ENCODE measurements at places on chromosomes 1 and 21. TPM values are rescaled to one million over a fixed set of nuclear protein-coding genes. Genes with fewer than 3 reads are reported as not detected.

DNA sequence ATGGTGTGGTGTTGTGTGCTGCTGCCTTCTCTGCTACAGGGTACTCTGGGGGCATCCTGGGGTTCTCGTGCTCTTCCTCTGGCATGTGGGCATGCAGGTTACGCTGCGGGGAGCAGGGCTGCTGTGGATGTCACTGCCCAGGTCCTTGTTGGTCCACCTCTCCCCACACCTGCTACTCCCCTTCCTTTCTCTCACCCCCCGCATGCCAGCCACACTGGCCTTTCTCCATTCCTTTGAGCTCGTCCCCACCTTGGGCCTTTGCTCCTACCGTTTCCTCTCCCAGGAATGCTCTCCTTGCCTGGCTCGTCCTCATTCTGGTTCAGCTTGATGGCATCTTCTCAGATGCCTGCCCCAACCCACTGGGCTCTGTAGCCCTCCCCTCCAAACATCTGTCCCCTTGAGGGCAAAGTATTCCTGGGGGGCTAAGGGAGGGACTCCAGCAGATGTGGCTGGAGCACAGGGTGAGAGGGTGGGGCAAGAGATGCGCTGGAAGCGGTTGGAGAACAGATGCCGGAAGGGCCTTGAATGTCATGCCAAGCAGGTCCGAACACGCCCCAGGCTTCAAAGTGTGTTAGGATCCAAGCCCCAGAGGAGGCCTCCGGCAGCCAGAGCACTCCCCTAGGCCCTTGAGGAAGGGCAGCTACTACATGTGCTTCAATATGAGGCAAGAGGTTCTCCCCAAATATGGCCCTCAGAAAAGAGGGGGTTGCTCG, 23.4 kb downstream of the DMRTB1 start:
- no peaks in the 10 kb centered on the region for H3K4me1 ChIP-seq
- H3K36me3 ChIP-seq = no peaks in the 10 kb centered on the region
- H3K27ac ChIP-seq = no peak overlapping the region
- peaks cover 15% of the 10 kb centered on the region for H3K27me3 ChIP-seq

DNA sequence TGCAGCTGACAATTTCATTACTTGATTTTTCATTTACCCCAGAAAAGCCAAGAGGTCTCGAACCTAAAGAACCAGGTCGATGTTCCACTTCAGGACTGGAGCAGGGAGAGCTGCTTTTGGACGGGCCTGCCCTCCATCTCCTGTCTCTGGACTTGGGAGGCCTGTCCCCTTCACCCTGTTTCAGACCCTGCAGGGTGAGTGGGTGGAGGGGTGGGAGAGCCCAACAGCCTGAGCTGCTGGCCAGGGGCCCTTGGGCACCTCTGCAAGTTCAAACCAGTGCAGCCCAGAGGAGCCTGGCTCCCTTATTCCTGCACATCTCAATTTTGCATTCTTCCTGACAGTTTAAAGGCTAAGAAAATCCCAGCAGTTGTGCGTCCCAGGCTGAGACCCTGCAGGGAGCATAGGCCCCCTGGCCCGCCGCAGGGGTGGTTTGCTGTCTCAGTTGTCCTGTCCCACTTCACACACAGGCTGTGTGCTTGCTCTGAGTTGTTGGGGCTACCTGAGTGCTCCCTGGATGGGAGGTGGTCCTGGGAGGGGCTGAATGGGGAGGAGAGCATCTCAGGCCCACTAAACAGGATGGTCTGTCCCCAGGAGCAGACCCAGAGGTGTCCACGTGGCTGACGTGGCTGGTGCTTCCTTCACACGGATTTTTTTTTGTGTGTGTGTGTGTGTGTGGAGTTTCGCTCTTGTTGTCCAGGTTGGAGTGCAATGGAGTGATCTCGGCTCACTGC, 443.7 kb downstream of the PTPRU start:
- no peaks in the 10 kb centered on the region for H3K36me3 ChIP-seq
- H3K4me1 ChIP-seq = no peaks in the 10 kb centered on the region
- H3K27ac ChIP-seq = no peak overlapping the region
- DNase-seq = no peak

The GPR3 gene
- not detected for total RNA-seq

DNA sequence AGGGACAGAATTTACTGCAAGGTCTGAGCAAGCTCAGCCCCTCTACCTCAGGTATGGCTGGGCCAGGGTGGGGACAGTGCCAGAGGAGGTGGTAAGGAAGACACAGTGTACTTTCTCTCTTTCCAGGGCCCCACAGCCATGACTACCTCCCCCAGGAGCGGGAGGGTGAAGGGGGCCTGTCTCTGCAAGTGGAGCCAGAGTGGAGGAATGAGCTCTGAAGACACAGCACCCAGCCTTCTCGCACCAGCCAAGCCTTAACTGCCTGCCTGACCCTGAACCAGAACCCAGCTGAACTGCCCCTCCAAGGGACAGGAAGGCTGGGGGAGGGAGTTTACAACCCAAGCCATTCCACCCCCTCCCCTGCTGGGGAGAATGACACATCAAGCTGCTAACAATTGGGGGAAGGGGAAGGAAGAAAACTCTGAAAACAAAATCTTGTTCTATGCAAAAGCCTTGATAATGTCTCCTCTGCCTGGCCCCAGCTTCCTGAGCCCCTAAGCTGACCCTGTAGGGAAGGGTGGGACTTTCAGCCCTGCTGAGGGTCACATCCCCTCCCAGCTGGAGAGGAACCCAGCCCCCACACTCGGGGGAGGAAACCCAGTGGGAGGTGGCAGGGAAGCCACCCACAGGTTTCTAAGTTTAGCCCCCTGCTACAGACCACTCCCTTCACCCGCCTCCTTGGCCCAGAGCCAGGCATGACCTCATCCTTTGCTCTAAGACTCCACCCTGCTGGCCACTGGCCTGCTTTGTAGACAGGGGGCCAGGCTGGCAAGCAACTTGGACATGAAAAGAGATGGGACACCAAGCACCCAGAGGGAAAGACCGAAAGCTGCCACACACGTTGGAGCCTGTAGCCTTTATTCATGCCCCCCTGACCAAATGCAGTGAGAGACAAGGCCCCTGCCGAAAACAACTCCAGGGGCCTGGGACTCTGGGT, 6.4 kb downstream of the RHOC start:
- no peaks in the 10 kb centered on the region for H3K27me3 ChIP-seq
- H3K36me3 ChIP-seq = peaks cover 3% of the 10 kb centered on the region
- peak overlapping the region; percentile 98 for H3K27ac ChIP-seq
- H3K4me3 ChIP-seq = no peak overlapping the region
- peak; percentile 99 for DNase-seq

GRCh38 chr1:162151900-162152829, 82.7 kb downstream of the NOS1AP start:
- H3K27me3 ChIP-seq = no peaks in the 10 kb centered on the region
- H3K36me3 ChIP-seq = no peaks in the 10 kb centered on the region
- peak overlapping the region; percentile 36 for H3K27ac ChIP-seq

The REN gene
- total RNA-seq = not detected

The TTC3 gene
- 145 TPM for total RNA-seq

GRCh38 chr1:151898519-151898991, 10.8 kb downstream of the THEM4 start:
- H3K36me3 ChIP-seq = no peaks in the 10 kb centered on the region
- H3K4me1 ChIP-seq = peaks cover 8% of the 10 kb centered on the region
- H3K4me3 ChIP-seq = no peak overlapping the region
- H3K27me3 ChIP-seq = no peaks in the 10 kb centered on the region
- H3K27ac ChIP-seq = no peak overlapping the region
- no peak for DNase-seq

The MAP3K6 gene
- total RNA-seq = 118 TPM

GRCh38 chr1:53336146-53336545, 8.3 kb upstream of the LRP8 start:
- no peaks in the 10 kb centered on the region for H3K36me3 ChIP-seq
- DNase-seq = no peak
- peaks cover 4% of the 10 kb centered on the region for H3K27me3 ChIP-seq
- no peak overlapping the region for H3K4me3 ChIP-seq
- no peak overlapping the region for H3K27ac ChIP-seq

The CLCA4 gene
- not detected for total RNA-seq

- no peak overlapping the region for H3K4me3 ChIP-seq
- H3K27me3 ChIP-seq = no peaks in the 10 kb centered on the region
- no peak for DNase-seq
- H3K27ac ChIP-seq = no peak overlapping the region
Measured at GRCh38 chr1:163205513-163205912, 2.8 kb upstream of the RGS5 start.

DNA sequence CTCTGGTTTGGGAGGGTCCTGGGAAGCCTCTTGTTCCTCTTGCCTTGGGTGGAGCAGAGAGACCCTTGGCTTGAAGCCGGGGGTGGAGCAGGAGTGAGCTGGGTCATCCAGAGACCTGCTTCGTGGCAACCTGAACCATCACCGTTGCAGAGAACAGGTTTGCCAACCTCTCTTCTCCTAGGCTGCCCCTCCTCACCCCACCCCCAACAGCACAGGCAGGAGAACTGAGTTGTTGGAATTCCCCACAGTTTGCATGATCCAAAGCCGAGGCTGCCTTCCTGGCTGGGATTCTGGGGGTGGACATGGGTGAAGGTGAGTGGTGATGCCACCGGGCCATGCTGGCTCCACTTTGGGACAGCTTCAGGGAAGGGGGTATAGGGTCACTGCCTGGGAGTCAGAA, 2.2 kb downstream of the WNT4 start:
- H3K27me3 ChIP-seq = peaks cover 79% of the 10 kb centered on the region
- H3K36me3 ChIP-seq = no peaks in the 10 kb centered on the region
- H3K4me3 ChIP-seq = no peak overlapping the region

The SMCP gene
- not detected for total RNA-seq

GRCh38 chr1:67574221-67574620, 110.8 kb upstream of the GADD45A start:
- no peak overlapping the region for H3K27ac ChIP-seq
- no peaks in the 10 kb centered on the region for H3K4me1 ChIP-seq

DNA sequence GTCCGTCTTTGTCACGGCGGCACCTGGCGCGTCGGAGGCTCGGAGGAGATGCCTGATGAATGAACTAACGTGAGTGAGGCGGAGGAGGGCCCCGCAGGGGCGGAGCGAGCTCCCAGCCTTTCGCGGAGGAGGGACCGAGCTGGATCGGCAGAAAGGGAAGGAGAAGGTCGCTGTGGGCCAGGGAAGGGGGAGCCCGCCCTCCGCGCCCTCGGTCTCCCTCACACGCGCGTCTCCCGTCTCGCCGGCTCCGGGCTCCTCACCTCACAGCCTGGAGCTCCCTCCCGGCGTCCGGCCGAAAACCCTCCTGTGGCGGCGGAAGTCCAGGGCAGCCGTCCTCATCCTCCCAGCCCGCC, 519 bp downstream of the ZNF496 start:
- no peaks in the 10 kb centered on the region for H3K27me3 ChIP-seq
- peak overlapping the region; percentile 88 for H3K27ac ChIP-seq
- H3K4me3 ChIP-seq = peak overlapping the region; percentile 93
- H3K4me1 ChIP-seq = peaks cover 10% of the 10 kb centered on the region
- DNase-seq = peak; percentile 47

The APCS gene
- total RNA-seq = not detected

- H3K4me3 ChIP-seq = no peak overlapping the region
- peaks cover 14% of the 10 kb centered on the region for H3K4me1 ChIP-seq
- no peaks in the 10 kb centered on the region for H3K27me3 ChIP-seq
- no peaks in the 10 kb centered on the region for H3K36me3 ChIP-seq
- H3K27ac ChIP-seq = no peak overlapping the region
Measured at GRCh38 chr1:199272628-199273086, 633.8 kb downstream of the PTPRC start.

DNA sequence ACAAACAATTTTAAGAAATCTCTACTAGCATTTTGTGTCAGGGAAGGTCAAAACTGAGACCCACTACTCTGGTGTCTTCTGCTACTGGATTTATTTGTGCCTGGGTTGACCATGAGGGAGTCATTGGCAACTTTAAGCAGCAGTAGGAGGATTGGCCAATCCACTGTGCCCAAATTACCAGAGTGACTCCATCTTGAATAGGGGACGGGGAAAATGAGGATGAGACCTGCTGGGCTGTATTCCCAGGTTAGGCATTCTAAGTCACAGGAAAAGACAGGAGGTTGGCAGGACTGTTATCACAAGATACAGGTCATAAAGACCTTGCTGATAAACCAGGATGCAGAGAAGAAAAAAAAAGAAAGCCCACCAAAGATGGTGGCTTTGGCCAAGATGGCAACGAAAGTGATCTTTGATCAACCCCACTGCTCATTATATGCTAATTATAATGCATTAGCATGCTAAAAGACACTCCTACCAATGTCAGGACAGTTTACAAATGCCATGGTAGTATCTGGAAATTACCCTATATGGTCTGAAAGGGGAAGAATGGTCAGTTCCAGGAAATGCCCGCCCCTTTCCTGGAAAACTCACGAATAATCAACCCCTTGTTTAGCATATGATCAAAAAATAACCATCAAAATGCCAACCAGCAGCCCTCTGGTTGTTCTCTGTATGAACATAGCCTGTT, 200.9 kb downstream of the LTN1 start:
- no peak overlapping the region for H3K27ac ChIP-seq
- no peak overlapping the region for H3K4me3 ChIP-seq
- no peaks in the 10 kb centered on the region for H3K36me3 ChIP-seq
- no peak for DNase-seq

DNA sequence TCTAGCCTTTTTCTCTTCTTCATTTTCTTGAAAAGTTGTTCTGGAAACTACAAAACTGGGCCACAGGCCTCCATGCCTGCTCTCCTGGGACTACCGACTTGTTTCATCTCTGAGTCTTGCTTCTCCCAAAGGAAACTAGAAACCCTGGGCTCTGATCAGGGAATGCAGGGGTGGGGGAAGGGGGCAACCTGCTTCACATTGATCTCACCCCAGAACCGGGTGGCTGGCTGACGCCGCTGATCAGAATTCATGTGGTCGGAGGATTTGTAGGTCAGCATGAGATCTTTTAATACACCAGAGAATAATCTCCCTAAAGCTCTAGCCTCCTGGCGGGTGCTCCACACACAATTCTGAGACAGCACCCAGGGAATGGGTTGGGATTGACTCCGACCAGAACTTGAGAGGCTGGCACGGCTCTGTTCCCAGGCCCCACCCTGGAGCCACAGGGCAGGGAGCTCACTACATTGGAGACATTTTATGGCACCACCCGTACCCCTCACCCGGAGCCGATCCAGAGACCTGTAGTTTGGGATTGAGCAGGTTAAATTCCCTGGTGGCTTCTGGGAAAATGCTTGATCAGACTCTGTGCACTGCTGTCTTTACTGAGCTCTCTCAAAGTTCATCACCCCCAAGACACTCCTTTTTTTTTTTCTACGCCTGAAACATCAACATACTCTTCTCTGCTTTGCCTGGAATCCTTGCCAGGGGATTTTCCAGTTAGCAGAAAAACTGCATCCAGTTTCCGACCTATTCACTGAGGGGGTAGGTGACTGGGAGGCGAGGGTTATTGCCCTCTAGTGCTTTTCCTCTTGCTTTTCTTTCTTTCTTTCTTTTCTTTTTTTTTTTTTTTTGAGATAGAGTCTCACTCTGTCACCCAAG, 12.2 kb upstream of the ARHGEF10L start:
- no peak for DNase-seq
- peaks cover 17% of the 10 kb centered on the region for H3K4me1 ChIP-seq
- H3K4me3 ChIP-seq = no peak overlapping the region
- H3K36me3 ChIP-seq = no peaks in the 10 kb centered on the region

The CFAP141 gene
- total RNA-seq = not detected

The UBXN11 gene
- 24.5 TPM for total RNA-seq

The NFASC gene
- total RNA-seq = 88.7 TPM

- H3K36me3 ChIP-seq = no peaks in the 10 kb centered on the region
- H3K4me3 ChIP-seq = no peak overlapping the region
- no peak overlapping the region for H3K27ac ChIP-seq
Measured at GRCh38 chr1:180916012-180916770, 3.5 kb downstream of the KIAA1614 start.

- peak; percentile 56 for DNase-seq
- H3K27ac ChIP-seq = no peak overlapping the region
- no peaks in the 10 kb centered on the region for H3K4me1 ChIP-seq
Measured at GRCh38 chr1:101291562-101292380, 55.0 kb downstream of the S1PR1 start.

The RALGPS2 gene
- total RNA-seq = 13.8 TPM
